ENCODE measurements at places on chromosomes 6 and 20.
A peak's percentile ranks its signal among the peaks of the same experiment; 100 is the strongest.

- no peak for DNase-seq
These were observed 158.8 kb downstream of the NKAIN2 start for GRCh38 chr6:123962508-123962907.

DNA sequence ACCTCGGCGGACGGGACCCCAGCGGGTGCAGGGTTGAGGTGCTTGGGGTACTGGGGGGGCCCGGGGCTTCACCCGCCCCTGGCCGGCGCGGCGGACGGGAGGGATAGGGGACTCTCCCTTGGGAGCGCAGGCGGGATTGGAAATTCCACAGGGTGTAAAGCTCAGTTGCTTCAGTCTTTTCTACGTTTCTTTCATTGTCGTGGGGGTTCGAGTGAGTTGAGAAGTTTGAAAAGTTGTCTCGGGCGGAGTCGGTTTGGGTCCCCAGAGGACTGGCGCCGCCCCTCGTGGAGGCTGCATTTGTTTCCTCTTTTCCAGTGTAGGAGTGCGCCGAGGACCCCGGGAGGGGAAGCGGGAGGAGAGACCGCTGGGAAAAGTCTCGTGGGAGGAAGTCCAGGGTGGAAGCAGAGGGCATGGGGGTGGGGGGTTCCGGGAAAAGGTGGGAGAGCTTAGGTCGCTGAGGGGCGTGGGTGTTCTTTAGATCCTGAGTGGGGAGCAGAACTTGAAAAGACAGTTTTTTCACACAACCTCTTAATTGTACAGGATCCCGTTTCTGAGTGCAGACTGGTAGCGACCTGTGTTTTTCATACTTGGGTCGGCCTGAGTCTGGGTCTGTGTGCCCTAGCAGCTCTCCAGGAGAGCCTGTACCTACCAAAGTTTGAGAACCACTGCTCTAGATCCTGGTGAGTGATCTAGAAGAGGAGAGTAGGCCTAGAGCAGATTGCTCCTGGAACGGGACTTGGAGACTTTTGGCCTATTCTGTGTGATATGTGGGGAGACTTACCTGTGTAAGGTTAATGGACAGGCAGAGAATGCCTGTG is 495 bp downstream of the FAM83B start:
- no peak for DNase-seq

- no peak for DNase-seq
These were observed 998.0 kb downstream of the KIF16B start for GRCh38 chr20:15575255-15575654.

- no peak for DNase-seq
These were observed 280.6 kb downstream of the HDGFL1 start for GRCh38 chr6:22849921-22850320.

DNA sequence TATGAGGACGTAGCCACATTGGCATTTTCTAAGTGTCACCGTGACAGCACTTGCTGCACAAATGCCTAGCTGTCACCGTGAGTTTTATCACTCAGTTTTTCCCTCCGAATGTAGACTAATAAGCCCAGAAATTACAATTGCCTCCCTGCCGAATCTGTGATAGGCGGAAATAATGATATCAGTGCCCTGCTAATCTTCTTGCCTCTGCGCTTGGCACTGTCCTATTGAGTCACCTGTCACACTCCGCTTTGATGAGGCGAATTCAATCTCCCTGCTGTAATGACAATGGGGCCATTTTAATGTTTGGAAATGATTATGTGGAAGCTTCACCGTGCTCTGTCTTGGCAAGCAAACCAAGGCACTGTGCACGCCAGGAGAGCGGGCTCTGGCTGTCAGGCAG is 112.8 kb downstream of the LINC00237 start:
- no peak for DNase-seq

- peak; percentile 14 for DNase-seq
These were observed 60.1 kb upstream of the LRRC1 start for GRCh38 chr6:53734473-53735299.

GRCh38 chr20:15235471-15236198 is 898.2 kb upstream of the FLRT3 start:
- no peak for DNase-seq

DNA sequence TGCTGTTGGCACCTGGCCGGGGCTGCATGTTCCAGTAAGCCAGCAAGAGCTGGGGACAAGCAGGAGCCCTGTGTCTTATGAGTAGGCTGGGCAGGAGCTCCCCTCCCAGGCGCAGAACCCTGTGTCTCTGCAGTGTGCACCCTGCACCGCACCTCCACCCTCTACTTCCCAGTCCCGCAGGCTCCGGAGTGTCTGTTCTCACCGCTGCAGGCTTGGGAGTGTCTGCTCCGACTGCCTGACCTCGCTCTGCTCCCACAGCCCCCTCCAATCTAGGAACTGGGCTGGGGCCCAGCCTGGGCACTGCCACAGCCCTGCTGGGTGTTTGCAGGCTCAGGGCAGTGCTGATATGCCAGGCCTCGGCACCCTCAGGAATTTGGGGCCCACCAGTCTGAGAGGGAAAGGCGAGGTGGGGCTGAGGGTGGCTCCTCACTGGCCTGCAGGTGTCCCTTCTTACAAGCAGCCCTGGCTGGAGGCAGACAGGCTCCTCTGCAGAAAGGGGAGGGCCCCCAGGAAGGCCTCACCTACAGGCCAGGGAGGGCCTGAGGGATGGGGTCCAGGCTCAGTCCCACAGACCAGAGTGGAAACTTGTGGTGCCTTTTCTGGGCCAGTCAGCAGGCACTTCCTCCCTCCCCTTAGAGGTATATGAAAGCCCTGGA is 871.6 kb upstream of the GJE1 start:
- DNase-seq: peak; percentile 8

GRCh38 chr6:163085861-163086623 is 328.5 kb upstream of the QKI start:
- no peak for DNase-seq

DNA sequence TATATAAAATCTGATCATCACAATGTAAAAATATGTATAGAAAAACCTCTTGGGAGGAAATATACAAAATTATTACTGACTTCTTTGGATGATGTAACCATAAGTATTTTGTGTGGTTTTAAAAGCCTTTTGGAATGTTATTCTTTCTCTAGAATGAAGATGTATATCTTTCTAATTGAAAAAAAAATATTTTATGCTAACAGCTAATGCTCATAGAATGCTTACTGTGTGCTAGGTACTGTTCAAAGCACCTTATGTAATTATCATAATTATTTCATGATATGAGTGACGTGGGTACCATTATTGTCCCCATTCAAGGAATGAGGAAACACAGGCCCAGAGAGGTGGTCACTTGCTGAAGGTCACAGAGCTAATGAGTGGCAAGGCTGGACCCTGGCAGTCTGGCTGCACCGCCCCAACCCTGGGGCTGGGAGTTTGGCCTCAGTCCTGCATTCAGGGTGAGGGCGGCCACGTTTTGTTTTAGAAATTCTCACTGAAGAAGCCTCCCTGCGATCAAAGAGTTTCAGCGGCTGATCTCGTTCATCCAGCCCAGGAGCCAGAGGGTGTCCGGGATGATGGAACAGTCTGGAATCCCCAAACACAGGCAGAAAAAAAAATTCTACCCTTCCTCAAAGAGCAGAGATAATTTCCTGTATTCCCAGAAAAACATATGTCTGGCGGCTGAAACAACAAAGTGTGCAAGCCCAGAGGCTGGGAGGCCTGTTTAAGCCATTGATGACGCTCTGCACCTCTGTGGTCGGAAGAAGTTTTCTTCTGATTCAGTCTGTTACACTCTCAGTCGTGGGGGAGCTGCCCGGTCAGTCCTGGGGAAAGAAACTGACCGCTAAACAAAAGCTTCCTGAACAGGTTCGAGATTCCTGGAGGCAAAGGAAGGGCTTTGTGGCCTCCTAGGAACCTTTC is 37.3 kb downstream of the TFEB start:
- no peak for DNase-seq

DNA sequence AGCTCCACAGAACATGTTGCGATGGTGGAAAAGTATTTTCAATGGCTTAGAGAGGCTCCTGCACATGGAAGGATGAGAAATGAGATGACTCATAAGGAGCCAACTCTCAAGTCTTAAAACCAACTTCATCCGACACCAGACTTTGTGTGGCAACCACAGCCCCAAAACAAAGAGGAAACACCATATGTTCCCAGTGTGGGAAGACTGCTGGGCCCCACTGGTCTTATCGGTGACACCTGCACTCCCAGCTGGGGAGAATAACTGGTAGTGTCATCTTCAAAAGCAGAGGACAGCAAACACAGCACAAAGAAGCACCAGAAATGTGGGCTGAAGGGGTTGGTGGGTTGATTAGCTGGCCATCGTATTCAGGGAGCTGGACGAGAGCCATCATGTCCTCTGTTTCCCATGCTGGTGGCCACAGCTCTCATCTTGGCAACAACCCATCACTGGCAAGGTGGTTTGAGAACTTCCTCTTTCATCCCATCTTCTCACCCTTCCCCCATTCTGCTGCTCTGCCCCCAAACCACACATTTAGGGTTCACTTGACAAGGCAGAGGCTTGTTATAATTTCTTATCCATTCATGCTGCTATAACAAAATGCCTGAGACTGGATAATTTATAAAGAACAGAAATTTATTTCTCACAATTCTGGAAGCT is 46.0 kb upstream of the TASP1 start:
- DNase-seq: no peak

DNA sequence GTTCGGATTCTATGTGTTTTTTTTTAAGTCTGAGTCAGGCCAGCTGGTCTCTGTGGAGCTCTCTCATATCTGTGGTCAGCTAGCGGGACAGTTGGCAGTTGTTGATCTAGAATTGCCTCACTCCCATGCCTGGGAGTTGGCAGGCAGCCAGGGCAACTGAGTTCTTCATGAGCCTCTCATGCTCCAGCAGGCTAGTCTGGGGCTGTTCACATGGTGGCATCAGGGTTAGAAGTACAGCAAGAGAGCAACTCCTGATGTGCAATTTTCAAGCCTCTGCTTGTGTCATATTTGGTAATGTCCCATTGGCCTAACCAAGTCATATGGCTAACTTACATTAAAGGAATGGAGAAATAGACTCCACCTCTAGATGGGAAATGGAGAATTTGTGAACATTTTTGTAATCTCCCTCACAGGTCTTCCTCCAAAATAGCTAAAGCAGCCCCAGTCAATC is 6.7 kb upstream of the IFT52 start:
- DNase-seq: peak; percentile 0

DNA sequence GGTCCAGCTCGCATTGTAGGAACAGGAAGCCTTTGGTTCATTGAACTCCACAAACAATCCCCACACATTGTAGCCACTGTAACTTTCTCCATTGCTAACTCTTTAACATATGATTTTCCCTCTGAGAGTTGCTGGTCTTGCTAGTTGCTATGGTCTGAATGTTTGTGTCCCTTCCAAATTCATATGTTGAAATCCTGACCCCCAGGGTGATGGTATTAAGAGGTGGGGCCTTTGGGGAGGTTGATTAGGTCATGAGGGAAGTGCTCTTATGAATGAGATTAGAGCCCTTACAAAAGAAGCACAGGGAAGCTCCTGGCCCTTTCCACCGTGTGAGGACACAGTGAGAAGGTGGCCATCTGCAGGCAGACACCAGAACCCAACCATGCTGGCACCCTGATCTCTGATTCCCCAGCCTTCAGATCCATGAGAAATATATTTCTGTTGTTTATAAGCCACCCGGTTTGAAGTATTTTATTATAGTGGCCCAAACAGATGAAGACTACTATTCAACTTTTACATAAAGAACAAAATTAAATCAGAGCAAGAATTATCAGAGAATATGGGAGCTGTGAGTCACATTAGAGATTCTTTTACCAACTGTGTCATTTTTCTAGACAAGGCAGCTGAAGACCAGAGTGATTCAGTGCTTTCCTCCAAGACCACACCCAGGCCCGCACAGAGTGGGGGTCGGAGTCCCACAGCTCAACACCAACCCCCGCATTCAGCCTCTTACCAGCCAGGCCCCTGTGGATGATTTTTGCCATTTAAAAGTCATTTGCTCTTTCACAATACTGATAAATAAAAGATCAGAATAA is 143.0 kb downstream of the SAMD5 start:
- no peak for DNase-seq

DNA sequence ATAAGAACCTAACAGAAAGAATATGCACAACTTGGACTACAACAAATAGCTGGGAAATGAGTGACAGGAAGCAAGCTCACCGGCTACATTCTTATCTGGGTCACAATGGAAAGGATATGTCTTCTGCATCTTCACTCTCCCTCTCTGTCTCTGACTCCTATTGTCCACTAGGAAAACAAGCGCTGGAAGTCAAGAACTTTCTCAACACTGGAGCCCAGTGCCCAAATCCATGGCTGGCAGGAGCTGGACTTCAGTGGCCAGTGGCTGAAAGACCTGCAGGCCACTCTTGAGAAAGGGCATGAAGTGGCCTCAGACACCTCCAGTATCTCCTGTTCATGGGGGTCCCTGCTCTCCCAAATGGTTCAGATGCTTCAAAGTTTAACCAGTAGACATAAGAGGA is 62.0 kb downstream of the FAM50B start:
- DNase-seq: no peak

DNA sequence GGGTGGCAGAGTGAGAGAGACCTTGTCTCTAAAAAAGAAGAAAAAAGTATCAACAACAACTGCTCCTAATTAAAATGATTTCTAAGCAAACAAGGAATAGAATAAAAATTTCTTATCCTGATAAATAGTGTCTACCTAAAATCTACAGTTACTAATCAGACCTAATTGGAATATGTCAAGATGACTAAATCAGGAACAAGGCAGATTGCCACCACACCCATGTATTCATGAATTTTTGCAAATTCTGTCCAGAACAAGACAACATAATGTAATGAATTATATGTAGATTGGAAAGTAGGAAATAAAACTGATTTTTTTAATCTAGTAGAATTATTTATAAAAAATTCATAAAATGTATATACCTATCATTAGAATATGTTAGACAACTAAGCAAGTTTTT is 339.8 kb downstream of the NKAIN2 start:
- no peak for DNase-seq

DNA sequence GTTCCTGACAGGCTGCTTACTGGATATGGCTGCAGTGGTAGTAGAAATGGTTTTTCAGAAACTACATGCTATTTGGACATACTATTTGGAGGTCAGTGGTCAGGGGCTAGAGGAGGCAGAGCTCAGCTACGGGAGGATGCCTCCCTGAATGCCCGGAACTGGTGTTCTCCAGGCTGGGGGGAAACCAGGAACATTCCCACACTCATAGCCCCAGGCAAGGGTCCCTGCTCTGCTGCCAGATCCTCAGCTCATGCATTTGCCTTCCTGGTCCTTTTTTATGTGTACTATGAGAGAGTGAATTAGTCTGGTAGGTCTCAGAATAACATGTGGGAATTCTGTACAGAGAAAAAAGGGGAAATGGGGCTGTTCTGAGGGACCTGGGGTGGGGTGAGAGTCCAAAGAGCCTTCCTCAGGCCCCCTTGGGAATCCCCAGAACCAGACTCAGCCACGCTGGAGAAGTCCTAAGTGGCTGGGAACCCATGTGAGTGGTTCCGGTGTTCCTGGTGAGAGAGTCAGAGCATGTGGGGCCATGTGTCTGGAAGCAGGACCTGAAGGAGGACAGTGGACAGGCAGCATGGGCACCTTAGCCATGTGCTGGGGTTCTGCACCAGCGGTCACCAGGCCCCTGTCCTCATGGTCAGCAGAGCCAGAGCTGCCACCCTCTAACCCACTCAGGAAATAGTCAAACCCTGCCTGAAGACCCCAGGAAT is 58.0 kb upstream of the MYL9 start:
- DNase-seq: no peak

- DNase-seq: no peak
These were observed 268.4 kb upstream of the IRAK1BP1 start for GRCh38 chr6:78598966-78599365.

- DNase-seq: no peak
These were observed at the start of gene TAPBP for GRCh38 chr6:33313709-33314514. TSS of gene TAPBP (minus strand) at chr6:33314078. CDS start at chr6:33314041, 37 bp downstream.
